Effector memory CD4-positive, alpha-beta T cell (primary cell): ENCODE measurements at places on chromosomes 3 and 15.

GRCh38 chr3:71453822-71454511, 129.6 kb downstream of the FOXP1 start:
- no peak for DNase-seq

DNA sequence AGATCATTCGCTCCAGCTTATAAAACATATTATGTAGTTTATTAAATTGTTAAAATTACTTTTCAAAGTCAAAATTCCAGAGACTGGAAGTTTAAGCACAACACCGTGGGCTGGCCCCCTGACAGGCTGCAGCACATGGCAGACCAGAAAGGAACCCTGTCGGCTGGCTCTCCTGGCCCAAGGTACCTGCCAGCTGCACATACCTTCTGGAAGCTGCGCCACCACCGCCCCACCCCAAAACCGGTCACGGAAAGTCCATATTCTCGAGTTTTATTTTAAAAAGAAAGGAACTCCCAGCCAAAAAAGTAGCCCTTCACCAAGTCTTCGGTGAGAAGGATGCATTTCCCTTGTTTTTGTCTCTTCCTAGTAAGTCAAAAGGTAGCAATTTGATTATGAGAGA, 94.6 kb downstream of the FOXP1 start:
- no peak for DNase-seq

DNA sequence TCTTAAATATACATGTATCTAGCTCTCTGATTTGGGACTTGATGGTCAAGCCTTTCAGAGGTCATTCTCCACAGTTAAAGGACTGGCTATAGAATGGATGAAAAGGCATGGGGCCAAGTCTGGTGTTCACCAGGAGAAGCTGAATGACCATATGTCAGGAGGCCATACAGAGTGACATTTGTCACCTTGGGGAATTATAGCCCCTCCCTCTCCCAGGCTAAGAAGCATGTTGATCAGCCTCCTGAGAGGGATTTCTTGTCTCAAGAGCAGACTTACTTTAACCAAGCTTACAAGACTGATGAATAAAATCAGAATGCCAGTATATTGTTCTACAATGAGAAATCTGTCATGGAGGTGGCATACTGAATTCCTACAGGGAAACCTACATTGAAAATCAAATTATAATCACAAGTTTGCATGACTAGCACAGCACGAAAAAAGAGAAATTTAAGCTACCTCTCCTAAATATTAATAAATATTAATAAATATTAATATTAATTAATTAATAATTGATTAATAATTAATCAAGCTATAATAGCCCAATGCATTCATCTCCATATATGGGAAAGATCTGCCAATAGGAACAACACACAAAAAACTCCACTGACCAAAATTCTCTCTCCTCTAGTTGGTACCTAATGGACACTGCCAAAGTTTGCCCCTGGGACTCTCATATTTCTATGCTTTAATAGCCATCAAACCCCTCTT, 47.3 kb downstream of the ATP8B4 start:
- no peak for DNase-seq

GRCh38 chr3:11641316-11641682, 2.4 kb downstream of the VGLL4 start:
- DNase-seq, result no peak

- DNase-seq, result no peak
Observed at GRCh38 chr3:151576511-151577137, 115.8 kb upstream of the IGSF10 start.

DNA sequence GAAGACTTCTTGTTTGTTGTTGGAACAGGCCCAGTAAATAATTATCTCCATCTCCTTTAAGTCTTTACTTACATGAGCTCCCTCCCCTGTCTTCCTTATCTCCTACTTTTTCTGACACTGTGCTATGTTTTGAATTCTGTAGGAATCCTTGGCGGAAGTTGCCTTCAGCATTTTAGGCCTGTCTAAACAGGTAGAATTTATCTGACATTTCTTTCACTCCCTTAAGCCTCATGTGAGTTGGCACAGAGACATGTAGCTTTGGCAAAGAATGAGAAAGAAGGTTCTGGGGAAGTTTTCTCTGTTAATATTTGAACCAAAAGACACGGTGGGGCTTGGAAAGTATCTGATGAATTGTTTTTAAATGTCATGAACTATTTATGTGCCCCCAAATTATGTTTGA, 8.1 kb downstream of the MCTP2 start:
- DNase-seq, result no peak

DNA sequence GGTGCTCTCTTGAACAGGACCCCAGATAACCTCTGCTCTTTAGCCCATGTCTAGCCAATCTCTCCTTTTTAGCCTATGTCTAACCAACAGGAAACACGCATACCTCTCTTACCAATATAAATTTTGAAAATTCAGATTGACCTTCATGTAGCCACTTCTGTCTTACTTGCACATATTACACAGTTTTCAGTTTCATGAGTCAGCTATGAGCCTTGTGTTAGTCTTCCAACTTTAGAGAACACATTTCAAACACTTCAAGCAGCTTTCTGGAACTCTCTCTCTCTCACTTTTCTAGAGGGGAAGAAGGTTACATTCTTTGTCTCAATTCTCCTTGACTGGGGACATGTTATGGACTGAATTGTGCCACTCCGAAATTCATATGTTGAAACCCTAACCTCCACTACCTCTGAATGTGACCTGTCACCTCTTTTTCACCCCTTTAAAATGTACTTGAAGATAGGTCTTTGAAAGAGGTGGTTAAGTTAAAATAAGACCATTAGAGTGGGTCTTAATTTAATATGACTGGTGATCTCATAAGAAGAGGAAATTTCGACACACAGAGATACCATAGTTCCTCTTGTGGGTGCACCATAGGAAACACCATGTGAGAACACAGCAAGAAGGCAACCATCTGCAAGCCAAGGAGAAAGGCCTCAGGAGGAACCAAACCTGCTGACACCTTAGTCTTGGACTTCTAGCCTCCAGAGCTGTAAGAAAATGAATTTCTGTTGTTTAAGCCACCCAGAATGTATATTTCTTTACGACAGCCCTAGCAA, 480.3 kb upstream of the ALCAM start:
- DNase-seq, result no peak

DNA sequence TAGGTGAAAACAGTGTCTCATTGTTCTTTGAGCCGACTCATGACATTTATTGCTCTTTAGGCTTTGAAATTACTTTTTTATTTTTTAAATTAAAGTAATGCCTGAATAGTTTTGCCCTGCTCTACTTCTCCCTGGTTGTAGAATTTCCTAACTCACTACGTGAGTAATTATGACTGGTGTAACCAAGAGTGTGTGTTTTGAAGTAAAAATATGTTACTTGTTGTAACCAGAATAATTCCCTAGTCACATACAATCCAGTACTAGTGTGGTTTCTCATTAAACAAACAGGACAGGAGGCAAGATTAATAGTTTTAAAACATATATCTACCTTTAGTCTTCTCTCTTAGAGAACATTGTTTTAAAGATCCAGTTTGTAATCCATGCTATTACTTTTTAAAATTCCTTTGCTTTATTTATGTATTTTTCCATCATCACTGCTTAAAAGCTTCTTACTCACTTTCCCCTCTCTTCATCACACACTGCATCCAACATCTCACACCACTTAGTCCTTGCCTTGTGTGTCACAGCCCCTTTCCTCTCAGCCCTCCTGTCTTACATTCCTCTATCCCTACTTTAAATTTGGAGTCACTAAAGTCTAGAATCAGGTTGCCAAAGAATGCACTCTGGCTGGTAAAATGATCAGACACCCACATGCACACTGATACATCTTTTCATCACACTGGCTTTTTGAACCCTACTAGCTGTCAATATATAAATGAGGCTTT, 219.7 kb downstream of the WNT5A start:
- DNase-seq, result no peak

DNA sequence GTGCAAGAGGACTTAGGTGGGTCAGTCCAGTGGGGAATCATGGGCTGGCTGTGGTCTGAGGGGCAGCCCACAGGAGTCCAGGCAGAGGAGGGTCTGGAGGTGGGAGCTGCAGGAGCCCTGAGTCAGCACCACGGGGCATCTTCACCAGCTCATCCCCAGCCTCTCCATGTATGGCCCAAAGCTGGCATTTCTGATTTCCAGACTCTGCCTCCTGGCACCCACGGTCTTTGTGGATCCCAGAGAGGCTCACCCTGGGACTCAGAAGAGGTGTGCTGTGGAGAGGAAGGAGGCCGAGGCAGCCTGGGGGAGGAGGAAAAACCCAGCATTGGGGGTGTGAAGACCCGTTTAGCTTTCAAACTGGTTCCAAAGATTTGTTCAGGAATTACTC, 64.5 kb upstream of the KLF13 start:
- DNase-seq, result no peak

GRCh38 chr15:71003319-71003718, 110.7 kb downstream of the LRRC49 start:
- DNase-seq, result no peak

DNA sequence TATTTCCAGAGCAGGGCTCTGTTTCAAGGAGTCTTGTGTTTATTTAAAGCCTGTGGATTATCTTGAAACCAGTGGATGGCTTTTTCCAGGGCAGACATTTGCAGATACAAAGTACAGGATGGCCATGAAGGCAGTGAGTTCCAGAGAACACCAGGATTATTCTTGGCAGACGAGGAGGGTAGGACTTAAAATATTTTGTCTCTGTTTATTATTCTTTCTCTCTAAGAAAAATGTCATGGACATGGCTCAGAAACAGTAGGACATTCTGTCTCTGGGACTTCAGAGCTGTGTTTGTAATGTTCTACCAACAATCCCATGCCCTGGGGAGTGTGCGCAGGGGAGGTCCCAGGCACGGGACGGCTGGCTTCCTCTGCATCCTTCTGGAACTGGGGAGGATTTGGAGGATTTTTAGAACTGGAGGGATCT, 125.9 kb downstream of the ATP10A start:
- no peak for DNase-seq

DNA sequence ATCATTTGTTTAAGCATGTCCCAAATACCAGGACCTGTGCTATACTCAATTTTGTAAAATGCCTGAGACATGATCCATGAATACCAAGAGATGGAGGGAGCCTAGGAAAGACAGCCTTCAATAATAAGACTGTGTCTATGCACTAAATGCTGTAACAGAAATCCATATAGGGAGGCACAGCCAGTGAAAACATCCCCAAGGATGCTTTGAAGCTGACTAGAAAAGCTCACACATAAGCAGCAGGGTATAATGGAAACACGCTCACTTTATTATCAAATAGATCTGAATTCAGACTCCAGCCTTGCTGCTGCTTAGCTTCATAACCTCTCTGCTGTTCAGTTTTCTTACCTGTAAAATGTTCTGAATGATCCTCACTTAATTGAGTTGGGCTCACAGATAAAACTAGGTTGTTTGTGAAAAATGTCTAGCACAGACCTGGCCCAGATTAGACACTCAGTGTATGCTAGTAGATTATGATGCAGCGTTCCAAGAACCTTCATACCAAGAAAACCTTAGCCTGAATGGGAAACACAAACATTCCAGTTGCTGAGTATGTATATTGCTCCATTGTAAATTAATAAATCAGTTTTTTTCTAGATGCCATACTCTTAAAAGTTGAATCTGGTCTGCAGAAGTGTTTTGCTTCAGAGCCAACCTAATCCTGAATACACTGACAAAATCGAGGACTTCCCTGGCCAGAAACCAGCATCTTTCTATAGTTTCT, 3.8 kb upstream of the LARP6 start:
- no peak for DNase-seq

- no peak for DNase-seq
Observed at GRCh38 chr3:150348500-150348899, 59.6 kb upstream of the TSC22D2 start.

- no peak for DNase-seq
Observed at GRCh38 chr3:159113221-159113875, 311.5 kb downstream of the MFSD1 start.

GRCh38 chr3:110750201-110750600, 321.4 kb upstream of the NECTIN3 start:
- no peak for DNase-seq

DNA sequence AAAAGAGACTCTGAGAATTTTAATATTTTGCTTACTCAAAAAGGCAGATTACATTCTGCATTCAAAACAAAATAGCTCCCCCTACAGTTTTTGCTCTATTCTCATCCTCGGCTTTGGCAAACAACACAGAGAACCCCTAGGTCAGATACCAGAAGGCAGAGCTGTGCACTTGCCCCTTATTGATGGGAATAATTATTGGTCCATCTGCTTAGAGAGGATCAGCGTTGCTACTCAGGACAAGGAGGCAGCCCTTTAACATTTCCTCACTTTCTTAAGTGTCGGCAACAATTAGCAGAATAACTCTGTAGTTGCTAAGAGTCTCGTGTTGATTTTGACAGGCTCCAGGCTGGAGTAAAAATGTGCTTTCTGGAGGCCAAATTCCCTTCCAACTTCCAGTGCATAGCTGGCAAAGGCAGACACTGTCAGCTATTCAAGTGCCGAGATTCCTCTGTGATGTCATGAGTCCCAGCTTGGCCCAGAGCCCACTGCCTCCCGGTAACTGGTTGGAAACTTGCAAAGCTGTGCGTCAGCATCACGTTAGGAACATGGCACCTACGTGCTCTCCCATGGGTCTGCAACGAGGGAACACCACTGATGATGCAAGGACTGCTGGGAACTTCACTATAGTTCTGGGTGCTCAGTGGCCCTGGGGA, 482.7 kb upstream of the ADAMTS9 start:
- DNase-seq, result no peak

DNA sequence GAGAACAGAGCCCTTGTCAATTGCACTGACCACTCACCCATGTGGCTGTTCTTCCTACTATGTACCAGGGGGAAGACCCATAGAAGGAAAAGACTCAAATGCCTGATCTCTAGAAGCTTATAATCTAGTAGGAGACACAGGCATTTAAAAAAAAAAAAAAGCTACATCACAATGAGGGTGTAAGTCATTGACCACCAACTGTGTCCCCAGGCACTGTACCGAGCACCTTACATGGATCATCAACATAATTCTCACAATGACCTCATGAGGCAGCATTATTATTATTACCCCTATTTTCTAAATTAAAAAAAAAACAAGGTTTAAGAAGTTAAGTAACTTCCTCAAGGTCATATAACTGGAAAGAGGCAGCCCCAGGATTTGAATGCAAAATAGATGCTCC, 247.4 kb downstream of the SHOX2 start:
- no peak for DNase-seq

GRCh38 chr3:126535636-126536035, 11.7 kb downstream of the CHST13 start:
- no peak for DNase-seq

DNA sequence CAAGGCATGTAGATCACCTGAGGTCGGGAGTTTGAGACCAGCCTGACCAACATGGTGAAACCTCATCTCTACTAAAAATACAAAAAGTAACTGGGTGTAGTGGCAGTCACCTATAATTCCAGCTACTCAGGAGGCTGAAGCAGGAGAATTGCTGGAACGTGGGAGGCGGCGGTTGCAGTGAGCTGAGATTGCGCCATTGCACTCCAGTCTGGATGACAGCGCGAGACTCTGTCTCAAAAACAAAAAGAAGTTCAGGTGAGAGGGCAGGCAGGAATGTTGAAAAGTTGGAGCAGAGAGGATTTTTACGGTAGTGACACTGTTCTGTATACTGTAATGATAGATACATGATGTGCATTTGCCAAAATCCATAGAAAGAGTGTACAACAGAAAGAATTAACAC, 31.7 kb downstream of the GXYLT2 start:
- DNase-seq, result no peak

DNA sequence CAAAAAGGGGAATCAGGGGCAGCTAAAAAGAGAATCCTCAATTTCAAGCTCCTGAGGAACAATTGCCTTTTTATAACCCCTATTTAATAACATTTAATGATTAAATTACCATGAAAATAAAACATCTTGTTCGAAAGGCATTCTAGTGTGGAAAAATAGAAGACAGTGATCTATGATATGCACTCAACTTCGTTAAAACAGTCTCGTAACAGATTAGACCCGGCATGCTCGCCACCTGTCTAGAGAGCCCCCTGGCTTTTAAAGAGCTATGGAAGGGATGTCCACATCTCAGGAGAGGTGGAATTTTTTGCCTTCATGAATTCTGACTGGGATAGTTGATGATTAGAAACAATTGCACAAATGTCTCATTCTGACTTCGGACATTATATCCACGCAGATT, 153.7 kb upstream of the MDFIC2 start:
- no peak for DNase-seq
